ENCODE measurements at places on chromosomes 11 and 22.

DNA sequence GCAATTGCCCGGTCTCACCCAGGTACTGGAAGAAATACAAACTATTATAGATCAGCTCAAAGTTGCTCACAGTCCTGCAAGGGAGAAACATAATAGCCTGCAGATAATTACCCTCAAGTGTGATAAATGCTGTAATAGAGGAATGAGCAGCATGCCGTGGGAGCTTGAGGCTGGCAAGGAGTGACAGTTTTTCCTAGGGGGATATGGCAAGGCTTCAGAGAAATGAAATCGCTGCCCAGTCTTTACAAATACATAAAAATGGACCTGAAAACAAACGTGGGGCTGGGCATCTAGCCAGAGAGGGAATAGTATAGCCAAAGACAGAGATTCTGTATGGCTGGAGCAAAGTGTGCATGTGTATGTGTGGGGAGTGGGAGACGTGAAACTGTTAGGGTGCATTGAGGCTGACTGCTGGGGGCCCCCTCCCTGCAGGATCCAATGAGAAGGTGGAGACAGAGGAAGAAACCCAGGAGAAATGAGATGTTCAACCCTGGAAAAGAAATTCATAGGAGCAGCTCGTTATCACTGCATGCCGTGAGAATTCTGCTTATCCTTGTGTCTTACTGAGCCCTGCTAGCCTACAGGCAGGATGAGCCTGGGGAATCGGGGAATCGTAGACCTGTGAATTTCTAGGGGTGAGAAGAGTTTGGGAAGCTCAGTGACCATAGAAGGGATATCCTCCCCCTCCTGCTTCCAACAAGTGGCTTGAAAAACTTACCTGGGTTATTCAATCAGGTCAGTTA, 167.0 kb downstream of the LDLRAD3 start:
- no peak for DNase-seq

- DNase-seq = no peak
These were observed 125.7 kb downstream of the MRTFA start for GRCh38 chr22:40510631-40511364.

DNA sequence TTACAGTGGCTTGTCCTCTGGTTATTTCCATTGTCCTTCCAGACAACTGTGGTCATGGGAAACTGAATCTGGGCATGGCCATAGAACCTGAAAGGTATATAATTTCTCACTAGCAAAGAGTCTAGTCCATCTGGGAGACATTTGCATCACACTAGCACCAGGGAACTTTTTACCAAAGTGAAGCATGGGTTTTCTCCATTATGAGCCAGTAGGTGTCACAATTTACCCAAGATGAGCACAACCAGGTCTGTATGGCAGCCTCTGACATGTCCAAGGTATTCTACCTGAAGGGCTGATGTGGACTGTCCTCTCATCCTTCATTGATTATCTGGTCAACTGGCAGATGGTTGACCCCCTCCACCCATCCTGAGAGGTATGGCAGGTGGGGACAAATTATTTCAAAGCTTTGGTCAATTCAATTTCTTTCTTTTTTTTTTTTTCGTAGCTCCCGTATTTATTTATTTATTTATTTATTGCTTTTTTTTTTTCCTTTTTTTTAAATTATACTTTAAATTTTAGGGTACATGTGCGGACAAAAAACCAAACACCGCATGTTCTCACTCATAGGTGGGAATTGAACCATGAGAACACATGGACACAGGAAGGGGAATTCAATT, 425.9 kb downstream of the TMEM135 start:
- DNase-seq = peak; percentile 42

DNA sequence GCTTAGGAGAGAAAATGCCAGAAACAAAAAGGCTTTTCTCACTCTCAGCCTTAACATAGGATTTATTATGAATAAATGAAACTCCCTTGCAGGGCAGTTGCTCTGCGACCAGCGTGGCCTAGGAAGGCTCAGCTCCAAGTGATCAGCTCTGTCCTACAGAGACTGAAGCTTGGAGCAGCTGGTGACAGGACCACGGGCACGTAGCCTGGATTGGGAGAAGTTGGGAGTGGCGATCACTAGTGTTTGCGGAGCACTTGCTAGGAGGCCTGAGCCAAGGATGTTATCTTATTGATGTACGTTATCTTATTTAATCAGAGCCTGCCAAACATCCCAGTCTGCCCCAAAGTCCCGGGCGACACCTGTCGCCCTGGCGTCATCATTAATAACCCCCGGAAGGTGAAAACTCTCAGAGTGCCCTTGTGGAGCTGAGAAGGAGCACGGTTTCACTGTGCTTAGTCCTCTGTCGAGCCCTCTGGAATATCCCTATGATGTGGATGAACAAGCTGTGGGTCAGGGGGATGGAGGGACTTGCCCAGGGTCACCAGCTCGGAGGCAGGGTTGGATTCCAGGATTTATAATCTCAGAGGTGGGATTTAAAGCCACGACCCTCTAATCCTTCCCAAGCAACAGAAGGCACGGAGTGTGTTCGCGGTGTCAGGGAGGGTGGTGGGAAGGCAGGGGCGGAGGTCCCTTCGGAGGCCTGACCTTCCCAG, 40.8 kb upstream of the SMIM38 start:
- no peak for DNase-seq

DNA sequence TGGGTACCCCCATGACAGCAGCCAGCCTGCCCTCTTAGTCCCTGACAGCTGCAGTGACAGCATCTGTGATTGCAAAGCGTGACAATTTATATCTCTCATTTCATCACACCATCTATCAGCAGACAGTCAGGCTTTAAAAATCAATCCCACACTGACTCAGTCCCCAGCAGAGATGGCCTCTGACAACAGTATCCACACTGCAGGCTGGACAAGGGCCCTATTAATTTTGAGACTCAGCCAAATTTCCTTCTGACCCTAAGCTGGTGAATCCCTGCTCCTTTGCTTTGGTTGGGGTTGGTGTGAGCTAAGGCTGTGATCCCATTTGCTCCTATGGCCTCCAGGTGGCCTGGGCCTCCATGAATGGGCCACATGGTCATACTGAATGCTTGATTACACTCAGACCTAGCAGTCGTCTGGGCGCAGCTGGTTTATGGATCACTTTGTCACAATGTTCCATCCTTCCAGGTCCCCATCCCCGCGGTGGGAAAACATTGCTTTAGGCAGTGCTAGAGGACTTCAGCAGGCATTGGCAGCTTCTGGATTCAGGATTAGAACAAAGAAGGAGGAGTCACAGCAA, 68.2 kb upstream of the B3GAT1 start:
- DNase-seq = no peak

- DNase-seq = no peak
These were observed 14.5 kb downstream of the NARS2 start for GRCh38 chr11:78560153-78560552.

GRCh38 chr11:43913829-43914380, 28.5 kb upstream of the C11orf96 start:
- DNase-seq = no peak

DNA sequence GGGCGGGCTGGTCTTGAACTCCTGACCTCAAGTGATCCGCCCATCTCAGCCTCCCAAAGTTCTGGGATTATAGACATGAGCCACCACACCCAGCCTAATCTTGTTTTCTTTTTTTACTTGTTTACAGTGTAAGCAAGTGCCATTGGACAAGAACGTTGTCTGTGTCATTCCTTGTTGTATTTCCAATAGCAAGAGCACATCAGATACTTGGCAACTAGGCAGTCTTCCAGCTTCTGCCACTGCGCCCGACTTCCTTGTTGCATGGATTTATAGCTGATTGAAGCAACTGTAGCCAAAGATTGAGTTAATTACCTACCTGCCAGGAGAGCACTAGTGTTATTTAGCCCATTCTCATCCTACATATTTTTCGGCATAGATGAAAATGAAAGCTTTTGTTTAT, 3.1 kb upstream of the SGSM3 start:
- no peak for DNase-seq

DNA sequence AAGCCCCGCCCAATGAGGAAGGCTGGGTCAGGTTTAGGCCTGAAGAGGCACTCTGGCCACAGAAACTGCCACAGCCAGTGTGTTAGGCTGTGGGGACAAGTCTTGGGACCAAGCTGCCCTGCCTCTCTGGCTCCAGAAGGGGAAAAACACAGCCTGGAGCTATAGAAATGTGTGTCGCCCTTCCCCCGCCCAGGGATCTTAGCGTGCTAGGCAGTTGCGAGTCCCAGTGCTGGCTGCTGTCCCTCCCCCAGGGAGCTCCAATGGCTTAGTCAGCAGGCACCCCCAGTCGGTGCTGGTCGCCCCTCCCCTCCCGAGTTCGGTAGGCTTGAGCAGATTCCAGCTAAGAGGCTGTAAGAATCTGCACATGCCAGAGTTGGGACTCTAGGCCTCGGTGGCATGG, 99.5 kb upstream of the API5 start:
- peak; percentile 38 for DNase-seq

DNA sequence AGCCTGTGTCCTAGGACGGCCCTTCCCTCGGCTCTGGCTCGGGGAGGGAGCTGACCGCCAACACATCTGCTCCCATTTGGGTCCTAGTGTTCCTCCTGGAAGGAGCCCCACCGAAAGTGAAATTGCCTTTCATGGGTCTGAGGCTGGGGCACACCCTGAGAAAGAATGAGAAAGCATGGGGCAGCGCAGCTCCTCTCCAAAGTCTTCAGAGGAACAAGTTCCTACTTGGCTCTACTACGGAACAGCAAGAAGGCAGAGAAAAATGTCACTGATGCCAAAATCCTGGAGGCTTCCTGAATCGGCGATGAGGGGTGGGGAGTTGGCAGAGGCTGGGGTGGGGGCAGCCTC, 41.5 kb upstream of the MYEOV start:
- no peak for DNase-seq

GRCh38 chr11:118397448-118397847, 4.0 kb upstream of the ATP5MG start:
- no peak for DNase-seq
